Epithelial cell of proximal tubule (primary cell): ENCODE measurements at places on chromosomes 5 and 9. TPM values are rescaled to one million over a fixed set of nuclear protein-coding genes. Genes with fewer than 3 reads are reported as not detected.

Gene ZBED3
- 3.3 and 5.1 TPM in 2 replicates for total RNA-seq

Gene ZCCHC9
- total RNA-seq = 18.9 and 20.0 TPM in 2 replicates

Gene GFM2
- total RNA-seq = 19.1 and 29.6 TPM in 2 replicates

Gene SPINK6
- total RNA-seq = not detected in 2 replicates

Gene SPINK1
- total RNA-seq = 0.29 and 3.8 TPM in 2 replicates

Gene NANS
- total RNA-seq = 117 and 147 TPM in 2 replicates

Gene RAD23B
- total RNA-seq = 62.8 and 82.8 TPM in 2 replicates
